ENCODE measurements at places on chromosomes 4 and X.

DNA sequence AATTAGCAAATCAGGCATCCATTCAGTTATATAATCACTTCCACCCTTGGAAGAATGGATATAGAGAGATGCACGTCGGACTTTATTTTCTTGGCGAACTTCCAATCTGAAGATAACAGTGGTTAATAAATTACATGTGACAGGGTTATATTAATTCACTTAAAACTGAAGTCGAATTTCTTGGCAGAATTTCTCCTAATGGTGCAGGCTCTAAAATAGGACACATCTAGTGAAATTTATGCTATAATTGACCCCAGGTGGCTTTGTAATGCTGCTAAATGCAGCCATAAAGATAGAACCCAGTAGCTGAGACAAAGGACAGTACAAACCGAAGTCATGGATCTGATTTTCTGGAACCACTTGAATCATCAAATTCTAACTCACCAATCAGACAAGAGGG lies 20.8 kb upstream of the SLC10A4 start:
- DNase-seq = no peak

DNA sequence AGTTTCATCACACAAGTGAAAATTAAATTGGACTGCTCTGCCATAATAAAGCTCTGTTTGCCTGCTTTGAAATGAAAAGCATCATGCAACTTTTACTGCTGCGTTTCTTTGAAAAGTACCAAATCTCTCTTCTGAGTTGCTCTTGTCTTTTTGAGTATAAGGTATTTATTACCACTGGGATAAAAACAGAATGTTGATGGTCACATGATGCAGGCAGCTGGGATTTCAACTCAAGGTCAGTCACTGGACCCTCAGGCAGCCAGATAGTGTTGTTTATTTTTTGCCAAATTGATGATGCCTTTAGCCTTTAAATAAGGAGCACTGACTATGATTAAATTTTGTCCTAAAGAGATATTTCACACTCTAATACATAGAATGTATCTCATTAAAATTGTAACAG lies 32.7 kb downstream of the DMD start:
- no peak for DNase-seq

DNA sequence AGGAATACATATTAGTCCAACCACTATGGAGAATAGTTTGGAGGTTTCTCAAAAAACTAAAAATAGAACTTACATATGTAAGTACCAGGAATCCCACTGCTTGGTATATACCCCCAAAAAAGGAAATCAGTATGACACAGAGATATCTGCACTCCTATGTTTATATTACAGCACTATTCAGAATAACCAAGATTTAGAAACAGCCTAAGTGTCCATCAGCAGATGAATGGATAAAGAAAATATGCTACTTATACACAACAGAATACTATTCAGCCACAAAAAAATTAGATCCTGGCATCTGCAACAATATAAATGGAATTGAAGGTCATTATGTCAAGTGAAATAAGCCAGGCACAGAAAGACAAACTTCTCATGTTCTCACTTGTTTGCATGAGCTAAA lies 27.5 kb upstream of the ABCG2 start:
- DNase-seq = no peak

DNA sequence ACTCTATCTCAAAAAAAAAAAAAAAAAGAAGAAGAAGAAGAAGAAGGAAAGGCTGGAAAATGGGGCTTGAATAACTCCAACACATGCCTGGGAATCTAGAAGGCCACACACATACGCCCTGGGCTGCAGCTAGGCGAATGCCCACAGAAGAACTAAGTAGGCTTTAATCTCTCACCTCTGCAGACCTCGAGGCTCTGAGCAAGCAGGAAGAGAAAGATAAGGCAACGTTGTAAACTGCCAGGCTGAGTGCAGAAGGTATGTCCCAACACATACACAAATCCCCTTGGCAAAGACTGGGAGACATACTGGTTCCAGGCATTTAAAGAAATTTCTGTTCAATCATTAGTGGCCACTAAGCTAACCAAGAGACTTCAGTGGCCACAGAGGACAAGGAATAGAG lies 18.4 kb downstream of the SLC38A5 start:
- DNase-seq = no peak

GRCh38 chr4:176189891-176190795 lies 5.2 kb downstream of the SPATA4 start:
- no peak for DNase-seq

DNA sequence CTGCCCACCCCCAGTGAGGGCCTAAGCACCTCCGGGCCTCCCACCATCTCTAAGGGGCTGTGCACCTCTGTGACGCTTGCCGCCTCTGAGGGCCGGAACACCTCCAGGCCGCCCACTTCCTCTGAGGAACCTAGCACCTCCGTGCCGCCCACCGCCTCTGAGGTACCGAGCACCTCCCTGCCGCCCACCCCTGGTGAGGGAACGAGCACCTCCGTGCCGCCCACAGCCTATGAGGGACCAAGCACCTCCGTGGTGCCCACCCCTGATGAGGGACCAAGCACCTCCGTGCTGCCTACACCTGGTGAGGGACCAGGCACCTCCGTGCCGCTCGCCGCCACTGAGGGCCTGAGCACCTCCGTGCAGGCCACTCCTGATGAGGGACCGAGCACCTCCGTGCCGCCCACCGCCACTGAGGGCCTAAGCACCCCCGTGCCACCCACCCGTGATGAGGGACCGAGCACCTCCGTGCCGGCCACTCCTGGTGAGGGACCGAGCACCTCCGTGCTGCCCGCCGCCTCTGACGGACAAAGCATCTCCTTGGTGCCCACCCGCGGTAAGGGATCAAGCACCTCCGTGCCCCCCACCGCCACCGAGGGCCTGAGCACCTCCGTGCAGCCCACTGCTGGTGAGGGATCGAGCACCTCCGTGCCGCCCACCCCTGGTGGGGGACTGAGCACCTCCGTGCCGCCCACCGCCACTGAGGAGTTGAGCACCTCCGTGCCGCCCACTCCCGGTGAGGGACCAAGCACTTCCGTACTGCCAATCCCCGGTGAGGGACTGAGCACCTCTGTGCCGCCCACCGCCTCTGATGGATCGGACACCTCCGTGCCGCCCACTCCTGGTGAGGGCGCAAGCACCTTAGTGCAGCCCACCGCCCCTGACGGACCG lies 977 bp downstream of the MAGEE1 start:
- DNase-seq = peak; percentile 18

- no peak for DNase-seq
Observed at GRCh38 chr4:4289597-4289940, 385 bp downstream of the LYAR start.

GRCh38 chrX:67734111-67734753 lies 190.4 kb downstream of the AR start:
- DNase-seq = no peak

DNA sequence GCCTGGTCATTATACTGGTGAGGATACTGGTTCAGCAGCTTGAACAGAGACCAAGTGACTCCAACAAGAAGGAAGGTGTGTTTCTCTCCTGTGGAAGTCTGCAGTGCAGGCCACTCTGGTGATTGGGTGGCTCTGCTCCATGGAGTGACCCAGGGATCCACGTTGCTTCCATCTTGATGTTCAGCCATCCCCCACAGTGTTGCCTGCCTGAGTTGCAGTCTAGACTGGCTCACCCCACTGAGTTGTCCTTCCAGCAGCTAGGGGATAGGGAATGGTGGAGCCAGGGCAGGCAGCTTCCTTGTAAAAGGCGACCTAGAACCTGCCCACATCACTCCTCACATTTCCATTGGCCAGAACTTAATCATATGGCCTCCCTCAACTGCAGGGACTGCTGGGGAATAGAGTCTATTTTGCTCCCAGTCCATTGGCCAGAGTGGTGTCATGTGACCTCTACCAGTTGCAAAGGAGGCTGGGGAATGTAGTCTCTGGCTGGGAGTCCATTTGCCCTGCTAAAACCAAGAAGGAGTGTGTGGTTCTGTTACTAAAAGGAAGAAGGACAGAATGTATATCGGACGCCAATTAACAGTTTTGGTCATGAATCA lies 8.0 kb downstream of the MAN2B2 start:
- no peak for DNase-seq

GRCh38 chr4:128512767-128513322 lies 225.2 kb upstream of the PGRMC2 start:
- no peak for DNase-seq

DNA sequence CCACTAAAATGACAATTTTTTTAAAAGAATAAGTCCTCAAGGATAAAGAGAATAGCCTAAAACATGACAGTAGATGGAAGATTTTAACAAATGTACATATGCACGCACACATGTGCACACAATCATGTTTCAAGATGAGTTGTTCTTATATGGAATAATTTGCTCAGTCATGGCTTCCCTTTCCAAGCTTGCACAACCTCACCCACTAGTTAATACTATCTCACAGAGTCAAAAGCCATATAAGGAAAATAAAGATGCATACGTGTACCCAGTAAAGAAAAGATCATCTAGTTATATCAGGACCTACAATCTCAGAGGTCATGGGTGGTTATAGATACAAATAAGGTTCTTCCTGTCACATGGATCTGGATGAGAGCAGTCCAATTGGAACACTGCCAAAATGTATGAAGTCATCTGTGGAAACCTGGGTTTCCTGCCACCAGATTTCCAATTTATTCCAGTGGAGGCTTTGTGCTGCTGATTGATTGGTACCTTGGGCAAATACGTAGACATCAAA lies 56.1 kb downstream of the FAM13A start:
- no peak for DNase-seq

- no peak for DNase-seq
Observed at GRCh38 chr4:10144966-10145365, 28.4 kb upstream of the WDR1 start.

GRCh38 chr4:79886021-79886420 lies 187.0 kb downstream of the ANTXR2 start:
- no peak for DNase-seq

DNA sequence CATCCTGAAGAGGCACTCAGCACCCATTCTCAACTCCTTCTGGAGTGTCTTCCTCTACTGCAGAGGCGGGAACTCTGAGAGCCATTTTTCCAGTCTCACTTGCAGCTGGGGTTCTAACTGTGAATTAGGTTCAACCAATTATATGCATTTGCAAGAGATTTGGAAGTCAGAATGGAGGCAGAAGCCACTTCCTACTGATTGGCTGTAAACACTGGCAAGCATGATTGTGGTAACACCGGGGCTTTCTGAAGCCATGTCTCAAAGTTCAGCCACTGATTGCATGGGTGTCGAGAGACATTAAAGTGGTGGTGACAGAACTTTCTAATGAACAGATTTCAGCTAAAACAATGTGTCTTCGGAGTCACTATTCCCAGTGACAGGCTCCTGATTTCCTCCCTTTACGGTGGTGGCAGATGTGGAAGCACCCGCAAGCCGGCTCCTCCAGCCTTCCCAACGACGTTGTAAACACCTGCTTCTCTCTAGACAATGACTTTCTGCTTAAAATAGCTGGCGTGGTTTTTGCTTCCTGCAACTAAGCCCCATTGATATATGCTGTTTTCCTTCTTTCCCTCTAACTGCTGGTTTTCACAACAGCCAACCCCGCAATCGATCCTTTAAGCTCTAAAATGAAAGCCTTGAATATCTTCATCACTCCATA lies 92.0 kb downstream of the IRF2 start:
- no peak for DNase-seq

GRCh38 chr4:160142579-160142978 lies 1039.7 kb downstream of the RAPGEF2 start:
- DNase-seq = no peak

DNA sequence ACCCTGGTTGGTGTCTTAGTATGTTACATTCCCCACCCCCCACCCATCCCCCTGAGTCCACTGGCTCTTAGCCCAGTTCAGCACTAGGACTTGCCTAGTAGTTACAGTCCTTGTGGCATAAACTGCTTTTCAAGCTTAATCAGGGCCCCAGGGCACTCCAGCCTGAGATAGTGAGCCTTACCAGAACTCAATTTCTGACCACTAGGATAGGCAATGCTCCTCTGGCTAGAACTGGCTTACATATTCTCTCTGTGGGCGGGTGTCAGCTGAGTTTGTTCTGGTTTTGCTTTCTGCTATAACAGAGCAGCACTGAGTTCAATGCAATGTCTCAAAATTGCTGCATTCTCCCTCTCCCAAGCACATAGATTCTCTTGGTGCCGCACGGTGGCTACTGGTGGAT lies 391.4 kb upstream of the DIPK2B start:
- no peak for DNase-seq

- no peak for DNase-seq
Observed at GRCh38 chr4:1613099-1613495, 71.0 kb downstream of the FAM53A start.

DNA sequence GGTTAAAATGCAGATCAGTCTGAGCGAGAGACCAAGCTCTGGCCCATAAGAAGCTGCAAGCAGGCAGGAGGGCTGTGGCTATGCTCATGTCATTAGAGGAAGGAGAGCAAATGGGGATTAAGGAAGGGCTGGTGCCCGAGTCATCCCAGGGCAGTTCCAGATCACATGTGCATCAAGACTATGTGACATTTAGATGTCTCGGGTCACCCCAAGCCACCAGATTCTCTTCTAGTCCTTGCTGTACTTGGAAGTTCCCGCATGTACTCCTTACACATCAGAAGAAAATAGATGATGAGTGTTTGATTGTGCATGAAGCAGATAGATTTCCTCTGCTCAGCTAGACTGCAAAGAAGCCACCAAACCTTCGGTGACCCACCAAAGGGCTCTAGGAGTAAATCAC lies 42.1 kb upstream of the KLHL34 start:
- no peak for DNase-seq

DNA sequence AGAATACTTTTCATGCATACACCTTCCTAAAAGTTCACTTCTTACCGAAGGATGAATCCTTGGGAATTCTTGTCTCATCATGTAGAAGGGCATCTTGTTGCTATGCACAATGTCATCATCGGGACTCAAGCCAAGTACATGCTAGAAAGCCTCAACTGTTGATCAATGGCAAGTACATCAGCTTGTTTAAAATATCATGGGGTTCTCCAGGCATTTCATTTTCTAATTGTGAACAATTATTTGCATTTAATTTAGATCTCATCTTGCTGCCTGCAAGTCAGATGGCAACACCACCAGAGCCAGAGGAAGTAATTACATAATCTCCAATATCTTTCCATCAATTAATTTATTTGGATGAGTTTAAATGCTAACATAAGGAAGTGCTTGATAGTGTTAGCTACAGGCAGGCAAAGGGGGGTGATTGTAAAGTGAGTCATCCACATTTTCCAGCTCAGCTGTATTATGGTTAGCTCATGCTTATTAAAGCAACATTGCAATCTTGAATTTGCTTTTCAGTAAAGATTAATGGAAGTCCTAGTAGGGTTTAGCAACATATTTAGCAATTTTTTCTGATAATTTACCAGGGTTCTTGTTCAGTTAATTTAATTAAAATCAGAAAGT lies 356.5 kb downstream of the CBLL2 start:
- no peak for DNase-seq

DNA sequence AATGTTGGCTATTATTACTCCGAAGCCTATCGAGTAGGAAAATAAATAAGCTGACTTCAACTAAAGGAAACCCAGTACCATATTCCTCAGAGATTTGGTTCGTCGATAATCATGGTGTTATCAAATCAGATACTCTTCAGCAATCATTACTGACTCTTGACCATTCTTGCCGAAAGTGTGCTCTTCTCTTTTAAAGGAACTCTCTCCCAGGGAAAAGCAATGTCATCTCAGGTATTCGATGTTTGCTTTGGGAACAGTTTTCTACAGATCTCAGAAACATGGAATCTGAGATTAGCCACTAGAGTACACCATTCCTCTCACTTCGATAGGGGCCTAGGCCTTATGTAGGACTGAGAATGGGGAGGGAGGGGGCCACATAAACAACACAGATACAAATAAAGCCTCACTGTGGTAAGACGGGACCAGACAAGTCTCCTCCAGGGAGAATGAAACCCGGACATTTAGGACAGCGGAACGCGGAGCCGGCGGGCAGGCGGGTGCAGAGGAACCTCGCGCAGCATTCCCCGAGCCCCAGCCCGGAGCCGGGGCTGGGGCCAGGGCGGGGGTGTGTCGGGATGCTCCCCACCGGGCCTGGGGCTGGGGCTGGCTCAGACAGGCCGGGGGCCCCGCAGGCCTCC lies 581 bp downstream of the DNAJB14 start:
- no peak for DNase-seq
